ENCODE measurements at places on chromosomes 2 and 18. TPM values are rescaled to one million over a fixed set of nuclear protein-coding genes. Genes with fewer than 3 reads are reported as not detected.

PRKAG3 gene
- 0.25 TPM for total RNA-seq

PHOSPHO2 gene
- total RNA-seq: 24.4 TPM

PFN4 gene
- total RNA-seq: 39.8 TPM

SERPINB4 gene
- 0.24 TPM for total RNA-seq

LAMA1 gene
- total RNA-seq: 146 TPM

IL36A gene
- not detected for total RNA-seq

ASB18 gene
- 4.9 TPM for total RNA-seq

NTSR2 gene
- total RNA-seq: 0.47 TPM

RFTN2 gene
- 16.1 TPM for total RNA-seq

SFTPB gene
- 0.25 TPM for total RNA-seq

AQP12B gene
- not detected for total RNA-seq

SCLY gene
- 40.2 TPM for total RNA-seq

TYMS gene
- 24.4 TPM for total RNA-seq

HRH4 gene
- 0.39 TPM for total RNA-seq

RPE gene
- 35.9 TPM for total RNA-seq

IL36B gene
- total RNA-seq: not detected

STPG4 gene
- total RNA-seq: 3.0 TPM

NEUROD1 gene
- 0.55 TPM for total RNA-seq

VWC2L gene
- total RNA-seq: 0.87 TPM

HADHB gene
- total RNA-seq: 142 TPM

QPCT gene
- total RNA-seq: 3.2 TPM

CIB4 gene
- 8.7 TPM for total RNA-seq

MITD1 gene
- 24.7 TPM for total RNA-seq

ACVR1C gene
- 2.3 TPM for total RNA-seq

SATB2 gene
- 15.1 TPM for total RNA-seq

IL36RN gene
- not detected for total RNA-seq

UGT1A3 gene
- total RNA-seq: not detected

GAD1 gene
- total RNA-seq: 46.0 TPM

DNAH6 gene
- 7.1 TPM for total RNA-seq

OXER1 gene
- total RNA-seq: 2.0 TPM

COLEC12 gene
- 4.5 TPM for total RNA-seq

WDR43 gene
- total RNA-seq: 58.2 TPM

SCN1A gene
- 0.24 TPM for total RNA-seq

CPO gene
- total RNA-seq: 0.43 TPM

PTGR3 gene
- total RNA-seq: 27.9 TPM

VWA3B gene
- total RNA-seq: 27.0 TPM

NAT8 gene
- not detected for total RNA-seq

DES gene
- total RNA-seq: 33.3 TPM

EVX2 gene
- 3.1 TPM for total RNA-seq

C18orf54 gene
- total RNA-seq: 11.7 TPM

STARD6 gene
- total RNA-seq: 5.7 TPM

RGPD3 gene
- total RNA-seq: 13.9 TPM

OSBPL6 gene
- total RNA-seq: 2.6 TPM

POTEJ gene
- total RNA-seq: 17.2 TPM

ARHGAP28 gene
- total RNA-seq: 45.5 TPM

CRYBA2 gene
- 2.9 TPM for total RNA-seq

MYO1B gene
- total RNA-seq: 26.8 TPM

UGT1A5 gene
- total RNA-seq: not detected

PAX3 gene
- total RNA-seq: 4.8 TPM

RUFY4 gene
- total RNA-seq: 0.37 TPM

MC2R gene
- not detected for total RNA-seq

TUBB8B gene
- total RNA-seq: 8.9 TPM

RDH14 gene
- total RNA-seq: 37.2 TPM

MYO5B gene
- 26.1 TPM for total RNA-seq

CD8A gene
- 1.7 TPM for total RNA-seq

All from testis (tissue), 5 donors.